T1000 (cell line): ENCODE measurements at places on chromosomes 3 and 15.

DNA sequence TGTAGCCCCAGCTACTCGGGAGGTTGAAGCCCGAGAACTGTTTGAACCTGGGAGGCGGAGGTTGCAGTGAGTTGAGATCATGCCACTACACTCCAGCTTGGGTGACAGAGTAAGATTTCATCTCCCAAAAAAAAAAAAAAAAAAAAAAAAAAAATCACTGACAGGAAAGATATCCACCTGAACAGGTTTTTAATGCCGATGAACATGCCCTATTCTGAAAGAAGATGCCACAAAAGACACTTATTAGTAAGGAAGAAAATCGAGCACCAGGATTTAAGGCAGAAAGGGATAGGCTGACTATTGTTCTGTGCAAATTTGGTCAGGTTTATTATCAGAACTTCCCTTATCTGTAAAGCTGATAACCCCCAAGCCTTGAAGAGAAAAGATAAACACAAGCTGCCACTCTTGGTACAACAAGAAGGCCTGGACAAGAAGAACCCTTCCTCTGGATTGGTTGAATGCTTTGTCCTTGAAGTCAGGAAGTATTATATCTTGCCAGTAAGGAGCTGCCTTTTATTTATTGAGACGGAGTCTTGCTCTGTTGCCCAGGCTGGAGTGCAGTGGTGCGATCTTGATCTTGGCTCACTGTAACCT lies 2.7 kb upstream of the PARP16 start:
- DNase-seq: no peak

- DNase-seq: no peak
Observed at GRCh38 chr15:68346979-68347378, 69.4 kb downstream of the FEM1B start.

DNA sequence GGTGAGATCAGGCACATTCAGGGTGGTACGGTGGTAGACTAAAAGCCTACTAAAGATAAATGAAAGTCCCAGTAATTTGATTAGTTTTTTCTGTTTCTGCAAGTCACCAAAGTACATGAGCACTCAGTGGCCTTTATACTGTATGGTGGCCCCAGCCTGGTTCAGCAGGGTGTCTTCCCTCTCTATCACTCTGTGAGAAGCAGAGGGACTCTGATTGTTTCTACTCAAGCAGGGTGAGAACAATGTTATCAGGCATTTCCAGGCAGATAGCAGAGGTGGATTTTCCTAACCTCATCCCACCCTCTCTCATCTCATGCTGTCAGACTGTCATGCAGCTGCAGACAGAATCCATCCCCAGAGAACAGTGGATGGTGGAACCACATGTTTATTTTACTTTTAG lies 71.5 kb upstream of the BFSP2 start:
- DNase-seq: no peak

GRCh38 chr3:102078854-102079808 lies 229.8 kb downstream of the NFKBIZ start:
- DNase-seq: no peak

GRCh38 chr3:124780761-124781475 lies 50.7 kb downstream of the UMPS start:
- DNase-seq: no peak

DNA sequence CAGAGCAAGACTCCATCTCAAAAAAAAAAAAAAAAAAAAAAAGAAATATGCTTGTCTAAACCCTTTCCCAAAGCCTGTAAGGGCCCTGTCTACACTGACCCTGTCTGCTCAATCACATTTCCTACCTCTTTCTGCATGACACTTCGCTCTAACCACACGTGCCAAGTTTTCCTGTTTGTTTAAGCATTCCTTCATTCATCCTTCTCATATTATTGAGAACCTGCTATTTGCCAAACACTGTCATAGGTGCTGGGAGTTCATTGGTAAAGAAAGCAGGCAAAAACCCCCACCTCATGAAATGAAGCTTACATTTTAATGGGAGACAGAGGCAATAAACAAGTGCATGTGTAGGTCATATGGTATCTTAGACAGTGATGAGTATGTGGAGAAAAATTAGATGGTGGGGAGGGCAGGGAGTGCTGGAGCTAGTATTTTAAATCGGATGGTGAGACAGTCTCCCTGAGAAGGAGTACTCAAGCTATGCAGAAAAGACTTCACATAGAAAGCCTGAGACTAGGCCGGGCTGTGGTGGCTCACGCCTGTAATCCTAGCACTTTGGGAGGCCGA lies 48.0 kb downstream of the B3GNT5 start:
- no peak for DNase-seq
